ENCODE measurements at places on chromosomes 7 and 10. TPM values are rescaled to one million over a fixed set of nuclear protein-coding genes. Genes with fewer than 3 reads are reported as not detected.

Gene ZNF467
- total RNA-seq: 1.9 TPM

Gene ACHE
- total RNA-seq: 1.7 TPM

Gene MUC12
- total RNA-seq: 7.8 TPM

Gene CDC14C
- total RNA-seq: not detected

- H3K27ac ChIP-seq: no peak overlapping the region
- H3K27me3 ChIP-seq: peaks cover 3% of the 10 kb centered on the region
- H3K4me1 ChIP-seq: peaks cover 14% of the 10 kb centered on the region
- H3K4me3 ChIP-seq: no peak overlapping the region
- no peaks in the 10 kb centered on the region for H3K36me3 ChIP-seq
- no peak for DNase-seq
These were observed 62.6 kb downstream of the CACNB2 start for GRCh38 chr10:18202680-18203460.

GRCh38 chr7:128935342-128935730 lies 2.4 kb upstream of the IRF5 start:
- H3K4me3 ChIP-seq: no peak overlapping the region
- H3K27ac ChIP-seq: no peak overlapping the region
- peaks cover 2% of the 10 kb centered on the region for H3K36me3 ChIP-seq
- no peak for DNase-seq
- H3K27me3 ChIP-seq: peaks cover 64% of the 10 kb centered on the region

DNA sequence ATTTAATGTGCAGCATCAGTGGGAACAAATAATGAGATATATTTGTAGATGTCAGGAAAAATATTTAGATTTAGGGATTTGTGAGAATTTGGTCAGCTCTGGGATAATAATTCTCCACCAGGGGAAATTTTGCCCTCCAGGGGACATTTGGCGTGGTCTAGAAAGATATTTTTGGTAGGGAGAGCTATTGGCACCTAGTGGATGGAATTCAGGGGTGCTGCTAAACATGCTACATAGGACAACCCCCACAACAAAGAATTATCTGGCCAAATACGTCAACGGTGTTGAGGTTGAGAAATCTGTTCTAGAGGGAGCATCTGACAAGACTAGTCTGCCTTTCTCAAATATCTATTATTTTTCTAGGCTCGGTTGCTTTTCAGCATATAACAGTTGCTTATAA lies 2.1 kb downstream of the ADK start:
- peaks cover 29% of the 10 kb centered on the region for H3K4me1 ChIP-seq
- no peaks in the 10 kb centered on the region for H3K27me3 ChIP-seq
- H3K36me3 ChIP-seq: no peaks in the 10 kb centered on the region
- H3K4me3 ChIP-seq: no peak overlapping the region

DNA sequence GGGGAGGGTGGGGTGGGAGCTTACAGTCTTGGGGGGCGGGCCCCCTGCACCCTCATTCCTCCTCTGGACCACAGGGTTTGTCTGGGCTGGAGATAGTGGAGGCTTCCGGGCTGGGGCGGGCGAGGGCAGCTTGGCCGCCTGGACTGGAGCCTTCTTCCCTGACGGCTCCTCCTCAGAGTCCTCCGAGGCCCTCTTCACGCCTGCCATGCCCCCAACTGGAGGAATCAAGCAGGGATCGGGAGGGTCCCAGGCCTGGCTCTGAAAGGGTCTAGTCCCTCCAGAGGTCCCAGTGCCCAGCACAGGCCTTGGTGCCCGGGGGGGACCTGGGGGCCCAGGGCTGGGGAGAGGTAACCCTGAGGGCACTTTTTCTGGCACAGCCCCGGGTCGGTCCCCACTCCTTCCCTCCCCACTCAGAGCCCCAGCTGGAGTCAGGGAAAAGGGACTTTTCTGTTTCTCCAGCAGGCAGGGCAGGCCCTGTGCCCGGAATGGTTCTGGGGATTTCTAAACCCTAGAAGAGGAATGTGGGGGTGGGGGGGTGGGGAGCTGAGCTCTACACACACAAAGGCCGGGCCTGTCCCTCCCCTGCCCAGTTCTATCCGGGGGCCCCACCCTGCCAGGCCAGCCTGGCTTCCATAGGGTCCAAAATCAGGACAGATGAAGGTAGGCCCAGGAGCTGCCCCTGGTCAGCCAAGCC lies 11.6 kb downstream of the MICALL2 start:
- H3K27me3 ChIP-seq: no peaks in the 10 kb centered on the region
- no peak for DNase-seq
- H3K4me3 ChIP-seq: no peak overlapping the region
- no peaks in the 10 kb centered on the region for H3K36me3 ChIP-seq
- peaks cover 11% of the 10 kb centered on the region for H3K4me1 ChIP-seq

- no peak for DNase-seq
- H3K36me3 ChIP-seq: peaks cover 4% of the 10 kb centered on the region
- no peaks in the 10 kb centered on the region for H3K27me3 ChIP-seq
These were observed 45.6 kb upstream of the PDE1C start for GRCh38 chr7:32115831-32116230.

DNA sequence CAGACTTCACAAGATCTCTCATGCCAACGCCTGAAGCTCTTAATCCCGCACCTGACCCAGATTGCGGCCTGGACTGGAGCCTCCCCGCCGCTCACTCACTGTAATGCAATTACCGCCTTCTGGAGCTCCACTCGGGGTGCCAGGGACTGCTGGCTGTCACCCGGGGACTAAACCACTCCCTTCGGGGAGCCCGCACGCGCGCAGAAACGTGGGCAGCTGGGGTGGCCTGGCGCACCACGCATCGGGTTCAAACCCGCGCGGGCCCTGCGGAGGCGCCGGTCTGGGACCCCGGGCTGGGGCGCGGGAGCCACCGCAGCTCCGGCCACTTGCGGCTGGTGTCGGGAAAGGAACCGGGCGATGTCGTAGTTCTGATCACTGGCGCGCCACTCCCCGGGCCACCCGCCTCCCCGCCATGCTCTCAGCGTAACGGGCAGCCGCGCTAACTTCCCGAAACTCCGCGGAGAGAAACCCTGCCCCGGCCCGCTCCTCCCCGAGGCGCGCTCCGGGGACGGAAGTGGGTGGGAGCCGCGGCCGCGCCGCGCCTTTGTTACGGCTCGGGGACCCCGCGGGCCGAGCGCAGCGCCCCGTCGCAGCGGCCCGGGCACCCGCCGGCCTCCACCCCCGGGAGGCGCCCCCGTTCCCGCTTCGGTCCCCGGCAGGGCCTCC lies 100.3 kb upstream of the SVIL start:
- peak overlapping the region; percentile 94 for H3K4me3 ChIP-seq
- H3K4me1 ChIP-seq: peaks cover 52% of the 10 kb centered on the region
- no peaks in the 10 kb centered on the region for H3K27me3 ChIP-seq

DNA sequence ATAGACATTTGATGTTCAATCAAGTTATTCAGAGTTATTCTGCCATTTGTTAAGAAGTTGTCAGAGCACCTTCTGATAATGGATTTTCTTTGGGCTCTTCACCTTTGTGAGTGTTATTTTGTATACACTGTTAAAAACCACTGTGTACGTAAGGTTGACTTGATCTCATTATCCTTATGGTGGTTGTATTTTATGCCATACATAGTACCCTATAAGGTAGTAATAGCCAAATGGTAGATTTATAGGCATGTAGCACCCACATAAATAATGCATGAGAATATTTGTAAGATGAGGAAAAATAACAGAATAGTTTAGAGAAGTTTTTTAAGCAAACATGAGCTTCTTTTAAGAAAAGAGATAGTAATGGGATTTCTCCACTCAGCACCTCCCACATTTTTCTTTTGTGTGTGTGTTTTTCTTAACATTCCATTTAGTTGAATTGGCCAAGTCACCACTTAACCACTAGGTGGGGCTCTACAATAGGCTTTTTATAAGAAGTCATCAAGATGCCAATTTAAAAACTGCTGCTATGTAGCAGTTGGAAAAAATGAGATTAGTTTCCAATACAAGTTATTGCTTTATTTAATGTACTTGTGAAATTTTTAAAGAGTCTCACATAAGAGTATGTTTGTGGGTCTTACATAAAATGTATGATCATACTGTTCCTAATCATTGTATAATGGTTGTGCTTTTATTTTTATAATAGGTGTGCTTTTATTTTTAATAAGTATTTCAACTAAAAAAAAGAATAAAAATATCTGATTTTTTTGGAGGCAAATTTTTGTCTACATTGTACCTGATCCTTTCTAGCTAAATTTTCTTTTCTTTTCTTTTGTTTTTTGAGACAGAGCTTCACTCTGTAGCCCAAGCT lies 41.1 kb upstream of the STMP1 start:
- H3K4me3 ChIP-seq: no peak overlapping the region
- peaks cover 14% of the 10 kb centered on the region for H3K36me3 ChIP-seq
- peaks cover 5% of the 10 kb centered on the region for H3K4me1 ChIP-seq
- peak; percentile 16 for DNase-seq
- no peaks in the 10 kb centered on the region for H3K27me3 ChIP-seq

GRCh38 chr10:124671486-124672075 lies 72.6 kb downstream of the FAM53B start:
- peaks cover 62% of the 10 kb centered on the region for H3K4me1 ChIP-seq
- DNase-seq: no peak
- H3K27me3 ChIP-seq: no peaks in the 10 kb centered on the region
- peak overlapping the region; percentile 86 for H3K27ac ChIP-seq
- H3K36me3 ChIP-seq: no peaks in the 10 kb centered on the region
- peak overlapping the region; percentile 68 for H3K4me3 ChIP-seq

- no peaks in the 10 kb centered on the region for H3K4me1 ChIP-seq
- H3K27me3 ChIP-seq: no peaks in the 10 kb centered on the region
- peaks cover 16% of the 10 kb centered on the region for H3K36me3 ChIP-seq
These were observed 20.4 kb downstream of the PLEKHA8 start for GRCh38 chr7:30048582-30048981.

DNA sequence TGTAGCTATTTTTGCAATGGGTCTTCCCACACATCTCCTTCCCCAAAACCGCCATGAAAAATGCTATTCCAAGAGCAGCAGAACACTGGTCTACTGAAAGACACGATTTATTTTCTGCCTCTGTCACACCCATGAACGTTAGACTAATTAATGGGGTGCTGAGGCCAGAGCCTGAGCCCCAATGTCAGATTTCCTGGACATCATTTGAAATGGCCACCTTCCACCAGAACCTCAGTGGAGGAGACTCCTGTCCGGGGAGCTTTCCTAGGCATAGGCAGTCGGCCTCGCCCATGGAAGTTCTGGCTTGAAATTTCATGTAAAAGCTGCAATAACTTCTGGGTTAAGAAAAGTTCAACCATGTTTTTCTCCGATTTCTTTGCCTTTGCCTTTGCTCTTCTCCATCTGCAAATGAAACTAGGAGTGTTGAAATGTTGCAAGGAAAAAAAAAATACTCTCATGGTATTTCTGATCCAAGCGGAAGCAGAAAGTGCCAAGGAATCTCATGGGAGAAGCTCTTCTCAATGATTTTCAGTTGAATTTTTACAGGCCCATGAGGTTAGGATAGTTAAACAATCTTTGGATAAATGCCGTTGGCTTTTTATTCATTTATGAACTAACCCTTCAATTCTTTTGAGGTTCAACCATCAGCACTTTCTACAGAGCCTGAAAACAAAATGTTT lies 570.8 kb upstream of the MGMT start:
- H3K27ac ChIP-seq: no peak overlapping the region
- H3K36me3 ChIP-seq: no peaks in the 10 kb centered on the region
- no peak overlapping the region for H3K4me3 ChIP-seq
- H3K27me3 ChIP-seq: peaks cover 4% of the 10 kb centered on the region
- DNase-seq: no peak
- H3K4me1 ChIP-seq: peaks cover 9% of the 10 kb centered on the region

DNA sequence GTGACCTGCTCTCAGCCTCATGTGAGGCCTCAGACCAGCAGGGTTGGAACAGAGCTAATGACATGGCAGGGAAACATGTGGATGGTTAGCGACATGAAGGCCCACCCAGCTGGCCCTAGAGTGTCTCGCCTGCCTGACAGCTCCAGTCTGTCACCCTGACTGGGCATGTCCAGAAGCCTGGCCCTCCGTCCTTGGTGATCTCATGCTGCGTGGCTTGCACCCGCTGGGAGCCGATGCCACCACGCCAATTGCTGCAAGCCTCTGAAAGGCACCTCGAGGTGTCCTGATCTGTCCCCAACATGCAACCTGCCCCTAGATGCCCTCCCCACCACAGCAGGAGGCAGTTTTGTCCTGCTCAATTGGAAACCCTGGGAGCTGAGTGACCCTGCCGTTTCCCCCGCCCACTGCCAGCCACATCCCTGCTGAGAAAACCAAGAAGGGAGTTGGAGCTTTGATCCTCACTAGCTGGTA lies 27.8 kb upstream of the RET start:
- peaks cover 3% of the 10 kb centered on the region for H3K4me1 ChIP-seq
- H3K27ac ChIP-seq: no peak overlapping the region
- DNase-seq: no peak
- no peaks in the 10 kb centered on the region for H3K36me3 ChIP-seq

Measured in neural crest cell (in vitro differentiated cells).